ENCODE measurements at places on chromosomes 13 and 19.

DNA sequence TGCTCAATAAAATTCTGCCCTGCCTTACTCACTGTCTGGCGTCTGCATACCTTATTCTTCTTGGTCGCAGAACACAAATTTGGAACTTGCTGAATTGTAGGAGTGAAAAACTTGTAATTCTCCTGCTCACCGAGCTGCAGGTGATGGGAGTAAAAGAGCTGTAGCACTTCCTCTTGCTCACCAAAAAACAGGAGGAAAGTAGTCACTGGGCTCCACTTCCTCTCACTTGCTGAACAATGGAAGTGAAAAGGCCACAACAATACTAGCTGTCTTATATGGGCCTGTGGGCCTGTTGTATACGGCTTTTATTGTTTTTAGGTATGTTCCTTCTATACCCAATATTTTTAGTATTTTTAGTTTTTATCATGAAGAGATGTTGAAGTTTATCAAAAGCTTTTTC lies 978.7 kb downstream of the SLITRK5 start:
- no peak for DNase-seq

- no peak for DNase-seq
Observed at GRCh38 chr13:103195762-103196161, 129.5 kb upstream of the SLC10A2 start.

GRCh38 chr19:1258707-1259205 lies 10.4 kb downstream of the MIDN start:
- no peak for DNase-seq

GRCh38 chr13:97630725-97631124 lies 196.8 kb downstream of the RAP2A start:
- DNase-seq = no peak

DNA sequence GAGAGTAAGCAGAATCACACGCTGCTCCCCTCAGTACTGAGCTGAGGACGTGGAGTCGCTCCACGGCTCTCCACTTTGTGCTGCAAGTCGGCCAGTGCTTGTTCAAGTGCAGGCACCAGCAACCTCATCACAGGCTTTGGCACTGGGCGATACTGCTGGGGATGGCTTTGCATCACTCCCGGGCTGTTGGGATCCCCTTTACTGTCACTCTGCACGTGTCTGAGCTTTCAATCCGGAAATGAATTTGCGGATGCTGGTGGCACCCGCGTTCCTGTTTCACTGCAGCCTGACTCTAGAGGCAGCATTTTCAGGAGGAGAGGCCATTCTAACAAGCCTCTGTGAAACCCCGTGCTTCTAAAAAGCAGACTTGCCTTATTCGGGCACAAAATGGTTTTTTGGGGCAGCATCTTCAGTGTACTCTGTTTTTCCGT lies 19.1 kb downstream of the SMARCA4 start:
- DNase-seq = no peak

GRCh38 chr13:106415971-106416370 lies 119.5 kb downstream of the EFNB2 start:
- no peak for DNase-seq

DNA sequence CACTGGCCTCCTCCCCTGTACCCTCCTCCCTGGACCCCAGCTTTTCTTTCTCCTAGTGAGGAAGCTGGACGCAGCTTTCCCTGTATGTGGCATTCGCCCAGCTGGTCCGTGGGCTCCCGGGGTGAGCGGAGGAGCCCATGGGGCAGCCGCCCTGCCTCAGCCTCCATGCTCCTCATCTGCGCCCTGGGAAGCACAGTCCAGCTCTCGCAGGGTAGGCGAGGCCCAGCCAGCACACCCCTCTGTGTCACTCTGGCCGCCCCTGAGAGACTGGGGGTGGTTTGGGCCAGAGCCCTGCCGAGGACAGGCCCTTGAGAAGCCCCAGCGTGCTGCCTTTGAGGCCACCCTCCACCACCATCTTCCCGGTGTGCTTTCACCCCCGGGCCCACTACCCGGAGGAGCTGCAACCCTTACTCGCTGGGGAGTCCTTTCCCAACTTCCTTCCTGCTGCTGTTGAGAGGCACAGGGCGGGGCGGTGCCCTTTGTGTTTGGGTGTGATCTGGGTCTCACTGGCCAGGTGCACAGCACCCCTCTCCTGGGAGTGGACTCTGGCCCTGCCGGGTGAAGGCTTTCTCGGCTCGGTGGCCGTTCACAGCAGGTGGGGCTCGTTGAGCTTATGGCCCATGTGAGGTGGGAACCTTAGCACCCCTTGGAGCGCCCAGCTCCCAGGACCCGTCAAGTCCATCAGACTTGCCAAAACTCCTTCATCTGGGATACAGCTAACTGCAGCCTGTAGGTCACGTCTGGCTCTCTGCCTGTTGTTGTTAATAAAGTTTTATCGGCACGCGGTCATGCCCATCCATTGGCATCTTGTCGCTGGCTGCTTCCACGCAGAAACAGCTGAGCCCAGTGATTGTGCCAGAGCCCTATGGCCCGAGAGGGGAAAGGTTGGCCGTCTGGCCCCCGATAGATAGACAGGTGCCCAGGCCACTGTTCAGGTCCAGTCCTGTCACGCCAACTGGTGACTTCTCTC lies 3.2 kb downstream of the NCLN start:
- DNase-seq = no peak

- DNase-seq = no peak
Observed at GRCh38 chr19:14748601-14749000, 29.8 kb downstream of the ADGRE2 start.

GRCh38 chr19:39941615-39942365 lies 7.4 kb upstream of the FCGBP start:
- DNase-seq = peak; percentile 21

DNA sequence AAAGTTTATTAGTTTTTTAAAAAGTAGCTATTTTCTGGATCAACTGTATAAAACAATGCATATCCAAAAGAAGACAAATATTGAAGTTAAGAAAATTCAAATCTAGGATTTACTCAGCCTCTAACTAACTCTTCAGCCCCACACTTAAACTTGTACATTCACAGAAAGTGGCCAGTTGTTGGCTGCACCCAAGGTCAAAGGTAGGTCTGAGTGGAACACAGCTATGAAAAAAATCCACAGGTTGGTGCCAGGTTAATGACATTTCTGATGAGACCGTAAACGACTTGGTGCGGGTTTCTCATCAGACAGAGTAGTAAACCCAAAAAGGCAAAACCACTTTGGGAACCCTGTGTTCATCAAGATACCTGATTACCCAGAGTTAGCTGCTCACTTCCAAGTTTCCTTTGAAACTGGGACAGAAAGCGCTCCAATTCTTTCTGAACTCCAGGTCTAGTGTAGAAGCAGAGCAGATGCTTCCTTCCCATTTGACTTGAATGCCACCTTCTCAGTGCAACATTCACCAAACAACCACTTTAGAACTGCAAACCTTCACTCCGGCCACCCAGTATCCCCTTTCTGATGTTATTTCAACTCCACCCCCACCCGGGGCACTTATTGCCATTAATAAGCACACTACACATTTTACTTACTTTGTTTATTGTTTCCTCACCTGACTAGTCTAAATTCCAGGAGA lies 208.3 kb upstream of the STARD13 start:
- DNase-seq = no peak

DNA sequence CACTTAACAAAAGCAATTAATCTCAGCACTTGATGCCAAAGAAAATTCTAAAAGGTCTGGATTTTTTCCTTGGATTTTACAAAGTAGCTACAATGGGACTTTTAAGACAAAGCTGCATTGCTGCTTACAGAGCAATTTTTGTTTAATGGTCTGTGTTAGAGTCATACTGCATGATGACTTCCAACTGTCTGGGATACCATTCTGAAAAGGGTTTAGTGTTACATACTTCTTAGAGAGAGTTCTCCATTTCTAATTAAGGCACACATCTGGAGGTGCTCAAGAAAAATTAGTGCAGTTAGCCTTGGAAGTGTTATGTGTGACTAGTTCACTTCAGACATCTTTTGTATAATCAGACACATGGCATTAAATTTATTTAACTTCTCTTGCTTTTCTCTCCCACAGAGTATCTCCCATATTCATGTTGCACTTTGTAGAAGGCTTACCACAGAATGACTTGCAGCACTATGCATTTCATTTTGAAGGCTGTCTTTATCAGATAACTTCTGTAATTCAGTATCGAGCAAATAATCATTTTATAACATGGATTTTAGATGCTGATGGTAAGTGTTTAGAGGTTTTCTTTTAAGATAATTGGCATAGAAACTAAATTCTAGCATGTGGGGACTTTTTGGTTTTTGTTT lies 35.1 kb downstream of the USPL1 start:
- DNase-seq = no peak

DNA sequence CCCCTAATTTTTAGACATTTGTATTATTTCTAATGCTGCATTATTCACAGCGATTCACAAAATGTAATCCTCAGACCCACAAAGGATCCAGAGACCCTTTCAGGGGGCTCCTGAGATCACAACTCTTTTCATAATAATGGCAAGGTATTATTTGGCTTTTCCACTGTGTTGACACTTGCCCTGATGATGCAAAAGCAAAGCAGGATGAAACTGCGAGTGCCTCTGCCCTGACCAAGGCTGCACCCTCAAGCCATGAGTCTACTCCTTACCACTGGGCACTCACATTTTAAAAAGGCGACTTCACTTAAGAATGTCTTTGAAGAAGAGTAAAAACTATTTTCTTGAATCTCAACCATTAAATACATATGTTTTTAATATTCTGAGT lies 11.4 kb downstream of the ELF1 start:
- no peak for DNase-seq

- DNase-seq = no peak
Observed at GRCh38 chr19:45492627-45493470, 4.0 kb downstream of the RTN2 start.

GRCh38 chr13:43805681-43806128 lies 18.9 kb upstream of the ENOX1 start:
- no peak for DNase-seq

GRCh38 chr13:112619730-112620631 lies 32.0 kb upstream of the TUBGCP3 start:
- no peak for DNase-seq

DNA sequence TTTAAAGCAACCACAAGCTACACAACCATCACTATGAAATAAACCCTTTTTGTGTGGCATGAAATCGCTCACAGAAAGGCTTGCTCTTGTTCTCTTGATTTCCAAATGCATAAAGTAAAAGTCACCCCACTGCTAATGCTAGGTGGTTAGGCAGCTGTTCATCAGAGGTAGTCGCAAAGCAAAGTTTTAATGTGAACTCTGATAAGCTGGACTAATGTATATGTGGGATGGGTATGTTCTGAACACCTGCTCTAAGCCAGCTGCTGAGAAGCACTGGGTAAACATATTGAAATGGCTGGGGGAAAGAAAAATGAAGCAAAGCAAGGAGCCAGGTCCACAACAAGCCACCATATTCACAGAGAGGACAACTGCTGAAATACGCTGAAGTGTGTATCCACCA lies 142.3 kb downstream of the KLF12 start:
- no peak for DNase-seq

DNA sequence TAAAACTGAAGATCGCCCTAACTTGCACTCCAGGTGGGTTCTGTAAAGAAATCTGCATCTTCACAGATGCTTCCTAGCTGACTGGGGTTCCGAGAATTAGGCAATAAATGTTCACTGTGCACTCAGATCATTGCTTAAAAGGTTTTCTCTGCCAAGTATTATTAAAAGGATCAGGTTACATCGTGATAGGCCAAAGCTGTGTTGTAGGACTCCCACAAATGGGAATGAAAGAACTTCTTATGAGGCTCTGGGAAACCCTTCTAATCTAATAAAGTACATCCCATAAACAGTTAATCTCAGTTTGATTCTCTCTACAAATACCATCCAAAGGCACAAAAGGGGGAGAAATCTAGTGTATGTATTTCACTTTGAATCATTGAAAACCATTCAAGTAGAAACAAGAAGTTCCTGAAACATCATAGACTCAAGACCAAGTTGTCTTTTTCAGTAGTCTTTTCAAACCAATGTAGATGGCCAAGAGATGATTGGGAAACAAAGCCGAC lies 7.1 kb upstream of the POU4F1 start:
- no peak for DNase-seq

GRCh38 chr19:43462785-43463380 lies 2.5 kb downstream of the LYPD3 start:
- no peak for DNase-seq

DNA sequence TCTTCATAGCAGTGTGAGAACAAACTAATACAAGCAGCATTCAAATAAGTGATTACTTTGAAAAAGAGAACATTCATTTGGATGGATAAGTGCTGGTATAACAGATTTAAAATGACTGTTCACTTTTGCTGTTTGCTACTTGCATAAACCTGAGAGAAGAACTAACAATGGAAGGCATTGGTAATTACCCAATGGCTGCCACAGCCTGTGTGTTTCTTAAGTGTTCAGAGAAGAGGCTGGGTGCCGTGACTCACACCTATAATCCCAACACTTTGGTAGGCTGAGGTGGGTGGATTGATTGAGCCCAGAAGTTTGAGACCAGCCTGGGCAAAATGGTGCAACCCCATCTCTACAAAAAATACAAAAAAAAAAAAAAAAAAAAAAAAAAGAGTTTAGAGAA lies 4.9 kb upstream of the TEX26 start:
- no peak for DNase-seq

GRCh38 chr19:2731181-2731995 lies 8.4 kb downstream of the SLC39A3 start:
- DNase-seq = no peak

DNA sequence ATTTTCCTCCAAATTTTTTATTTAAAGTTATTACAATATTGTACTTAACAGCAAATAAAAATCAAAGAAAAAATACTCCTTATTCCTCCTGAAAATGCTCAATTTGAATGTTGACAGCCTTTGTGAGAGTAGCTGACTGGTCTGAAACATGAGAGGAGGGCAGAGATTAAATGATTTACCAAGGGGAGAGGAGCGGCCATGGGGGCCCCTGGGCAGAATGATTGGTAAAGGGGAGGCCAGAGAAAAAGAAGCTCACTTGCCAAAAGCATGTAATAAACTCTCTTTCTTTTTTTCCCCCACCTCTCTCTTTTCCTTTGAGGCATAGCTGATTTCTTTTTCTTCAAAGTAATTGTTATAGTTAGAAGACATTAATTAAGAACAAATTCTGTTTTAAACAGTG lies 30.1 kb upstream of the FNDC3A start:
- no peak for DNase-seq

- DNase-seq = peak; percentile 91
Observed at GRCh38 chr19:17932485-17933338, at the start of gene CCDC124. CCDC124 (plus strand) TSS chr19:17933015; CDS start chr19:17936421, 3,406 bp downstream.

DNA sequence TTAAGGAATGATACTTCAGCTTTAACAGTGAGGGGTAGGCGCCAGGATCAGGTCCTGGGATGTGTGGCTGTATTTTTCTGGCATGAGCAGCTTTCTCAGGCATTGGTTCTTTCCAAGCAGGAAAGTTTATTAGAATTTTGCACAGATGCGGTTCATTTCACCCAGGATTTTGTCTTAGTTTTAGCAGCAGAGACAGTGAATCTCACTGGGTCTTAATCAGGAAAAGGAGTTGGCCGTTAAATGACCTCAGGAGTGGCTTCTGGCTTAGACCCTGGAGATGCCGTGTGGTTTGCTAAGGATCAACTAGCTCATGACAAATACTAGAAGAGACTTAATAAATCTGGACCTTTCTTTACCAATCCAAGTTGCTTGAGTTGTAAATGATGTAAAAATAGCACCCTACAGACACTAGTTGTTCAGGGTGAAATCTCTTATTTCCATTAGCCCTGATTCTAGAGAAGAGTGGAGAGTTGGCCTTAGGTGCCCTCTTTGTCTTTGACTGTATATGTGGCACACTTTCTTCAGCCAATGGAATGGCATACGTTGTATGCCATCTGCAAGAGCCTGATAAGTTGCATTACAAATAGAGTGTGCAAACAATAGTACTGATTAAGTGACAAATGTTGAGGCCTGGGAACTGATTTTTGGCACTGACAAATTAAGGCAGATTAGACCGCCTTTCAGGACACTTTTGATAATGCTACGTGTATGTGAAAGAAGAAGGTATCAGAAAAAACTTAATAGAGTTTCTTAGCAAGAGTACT lies 34.0 kb downstream of the LRCH1 start:
- DNase-seq = no peak

- no peak for DNase-seq
Observed at GRCh38 chr13:45915686-45916439, 64.3 kb upstream of the SIAH3 start.
